ENCODE measurements at places on chromosomes 1 and 21. TPM values are rescaled to one million over a fixed set of nuclear protein-coding genes. Genes with fewer than 3 reads are reported as not detected.
A peak's percentile ranks its signal among the peaks of the same experiment; 100 is the strongest.

- no peak overlapping the region for H3K27ac ChIP-seq
- H3K27me3 ChIP-seq = no peaks in the 10 kb centered on the region
- no peaks in the 10 kb centered on the region for H3K4me1 ChIP-seq
- H3K4me3 ChIP-seq = no peak overlapping the region
- peaks cover 57% of the 10 kb centered on the region for H3K36me3 ChIP-seq
Observed at GRCh38 chr21:41916888-41917433, 36.9 kb downstream of the C2CD2 start.

- H3K36me3 ChIP-seq = no peaks in the 10 kb centered on the region
- peaks cover 6% of the 10 kb centered on the region for H3K27me3 ChIP-seq
- no peak overlapping the region for H3K4me3 ChIP-seq
Observed at GRCh38 chr1:5329068-5329739, 663.0 kb downstream of the NPHP4 start.

DNA sequence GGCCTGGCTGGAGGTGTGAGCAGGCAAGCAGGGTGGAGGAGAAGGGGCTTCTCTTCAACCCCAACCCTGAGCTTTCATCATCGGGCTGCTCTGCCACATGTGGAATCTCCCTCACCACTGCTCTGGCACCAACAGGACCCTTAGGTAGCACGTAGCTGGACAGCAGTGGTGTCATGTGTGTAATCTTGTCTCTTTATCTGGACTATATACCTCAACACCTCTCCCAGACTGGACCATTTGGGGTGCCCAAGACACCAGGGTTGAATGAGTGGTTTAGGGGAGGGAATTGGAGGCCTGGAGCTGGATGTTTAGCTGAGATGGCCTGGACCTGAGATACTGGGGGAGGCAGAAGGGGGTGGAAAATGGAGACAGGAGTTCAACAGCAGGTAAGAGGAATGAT, 63.0 kb downstream of the UBE2T start:
- H3K27me3 ChIP-seq = no peaks in the 10 kb centered on the region
- no peaks in the 10 kb centered on the region for H3K36me3 ChIP-seq

GRCh38 chr21:28604946-28605537, 387.6 kb downstream of the LTN1 start:
- H3K27me3 ChIP-seq = no peaks in the 10 kb centered on the region
- H3K27ac ChIP-seq = no peak overlapping the region
- no peaks in the 10 kb centered on the region for H3K4me1 ChIP-seq
- H3K4me3 ChIP-seq = no peak overlapping the region

DNA sequence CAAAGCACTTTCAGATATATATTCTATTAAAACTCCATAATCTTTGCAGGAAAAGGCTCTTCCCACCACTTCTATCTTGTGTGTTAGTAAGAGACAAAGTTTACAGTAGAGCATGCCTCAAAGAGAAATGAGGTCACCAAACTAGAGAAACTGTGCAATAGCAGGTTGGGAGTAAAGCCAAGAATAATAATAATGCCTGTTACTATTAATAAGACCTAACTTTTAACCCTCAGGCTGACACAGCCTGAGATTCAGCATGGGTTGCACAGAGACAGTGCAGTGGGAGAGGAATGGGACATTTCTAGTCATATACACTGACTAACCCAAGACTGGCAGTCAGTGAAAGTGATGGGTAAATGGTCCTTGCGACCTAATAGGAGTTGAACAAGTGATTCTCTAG, 320.2 kb upstream of the NFIA start:
- no peak overlapping the region for H3K27ac ChIP-seq
- no peaks in the 10 kb centered on the region for H3K4me1 ChIP-seq
- no peak for DNase-seq

DNA sequence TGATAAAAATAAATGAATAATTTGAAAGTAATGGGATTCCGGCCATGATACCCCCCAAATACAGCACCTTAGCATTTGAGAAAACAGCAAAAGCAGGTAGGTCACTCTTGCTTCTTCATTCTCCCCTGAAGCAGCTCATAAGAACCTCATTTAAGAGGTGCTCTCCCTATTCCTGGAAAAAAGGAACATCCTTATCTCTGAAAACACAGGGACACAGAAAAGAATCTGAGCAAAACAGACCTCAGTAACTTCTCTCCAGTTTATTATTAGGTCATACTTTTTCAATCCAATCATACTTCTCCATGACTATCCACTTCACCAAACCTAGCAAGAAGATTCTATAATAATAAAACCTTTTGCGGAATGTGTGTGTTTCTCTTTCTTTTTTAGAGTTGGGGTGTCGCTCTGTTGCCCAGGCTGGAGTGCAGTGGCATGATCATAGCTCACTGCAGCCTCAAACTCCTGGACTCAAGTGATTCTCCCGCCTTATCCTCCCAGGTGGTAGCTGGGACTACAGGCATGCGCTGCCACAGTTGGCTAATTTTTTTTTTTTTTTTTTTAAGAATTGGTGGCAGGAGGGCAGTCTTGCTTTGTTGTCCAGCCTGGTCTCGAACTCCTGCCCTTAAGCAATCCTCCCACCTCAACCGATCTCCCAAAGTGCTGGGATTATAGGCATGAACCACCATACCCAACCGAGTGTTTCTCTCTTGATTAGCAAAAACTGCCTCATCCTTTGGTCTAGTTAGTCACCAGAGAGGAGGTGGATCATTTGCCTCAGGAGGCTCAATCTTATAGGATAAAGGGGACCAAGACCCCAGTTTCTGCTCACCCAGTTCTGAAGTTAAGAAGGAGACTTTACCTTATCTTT, 10.6 kb upstream of the TRIM33 start:
- DNase-seq = no peak
- H3K27ac ChIP-seq = no peak overlapping the region

DNA sequence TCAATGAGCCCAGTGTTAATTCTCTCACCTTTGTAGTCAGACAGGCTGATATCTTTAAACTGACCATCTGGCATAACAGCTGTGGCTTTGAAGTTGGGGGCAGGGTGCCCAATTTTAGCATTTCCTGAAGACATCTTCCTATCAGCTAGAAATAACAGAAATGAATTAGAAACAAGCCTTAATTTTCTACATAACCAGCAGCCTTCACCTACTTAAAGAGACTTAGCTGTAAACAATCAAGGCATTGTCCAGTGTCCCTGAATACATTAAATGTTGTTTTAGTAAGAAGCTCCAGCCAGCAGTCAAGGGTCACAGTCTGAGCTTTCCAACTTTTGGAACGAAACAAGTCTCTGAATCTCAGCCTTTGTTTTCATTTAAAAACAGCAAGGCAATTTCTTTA, 2.8 kb downstream of the PRDX1 start:
- no peak overlapping the region for H3K27ac ChIP-seq
- H3K27me3 ChIP-seq = no peaks in the 10 kb centered on the region
- H3K36me3 ChIP-seq = peaks cover 9% of the 10 kb centered on the region

- H3K4me3 ChIP-seq = peak within 1 kb of the TSS; percentile 50
- peak; percentile 84 for DNase-seq
- no peaks in the 10 kb centered on the region for H3K36me3 ChIP-seq
Observed at GRCh38 chr1:112508278-112509004, at the start of gene WNT2B. Gene WNT2B, plus strand, starts transcription at chr1:112508965. Its CDS starts 298 bp downstream, at chr1:112509263.

DNA sequence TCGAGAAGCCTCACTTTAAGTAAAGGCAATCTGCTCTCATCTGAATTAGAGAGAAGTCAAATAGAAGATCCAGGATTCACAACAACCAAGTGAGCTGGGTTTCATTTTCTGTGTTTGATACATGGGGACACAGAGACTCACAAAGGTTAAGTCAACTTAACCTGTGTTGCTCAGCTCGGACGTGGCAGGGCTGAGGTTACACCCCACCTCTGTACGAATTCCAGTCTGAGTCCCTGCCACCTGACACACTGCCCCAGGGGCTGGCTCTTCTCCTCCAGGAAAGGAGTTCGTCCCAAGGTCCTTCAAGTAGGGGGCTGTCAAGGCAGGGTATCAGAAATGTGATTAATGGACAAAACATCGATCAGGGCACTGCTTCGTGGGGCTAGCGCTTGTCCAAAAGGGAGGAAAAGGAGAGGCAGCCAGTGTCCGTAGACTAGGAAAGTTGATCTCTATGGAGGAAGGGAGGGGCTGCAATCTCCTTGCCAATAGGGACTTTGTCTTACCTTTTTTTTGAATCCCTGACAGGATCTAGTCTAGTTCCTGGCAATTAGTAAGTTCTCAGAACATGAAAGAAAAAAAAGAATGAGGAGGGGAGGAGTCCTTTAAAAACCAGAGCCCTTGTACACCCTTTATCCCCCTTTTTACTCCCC, 116.4 kb downstream of the CNIH3 start:
- H3K27ac ChIP-seq = no peak overlapping the region

DNA sequence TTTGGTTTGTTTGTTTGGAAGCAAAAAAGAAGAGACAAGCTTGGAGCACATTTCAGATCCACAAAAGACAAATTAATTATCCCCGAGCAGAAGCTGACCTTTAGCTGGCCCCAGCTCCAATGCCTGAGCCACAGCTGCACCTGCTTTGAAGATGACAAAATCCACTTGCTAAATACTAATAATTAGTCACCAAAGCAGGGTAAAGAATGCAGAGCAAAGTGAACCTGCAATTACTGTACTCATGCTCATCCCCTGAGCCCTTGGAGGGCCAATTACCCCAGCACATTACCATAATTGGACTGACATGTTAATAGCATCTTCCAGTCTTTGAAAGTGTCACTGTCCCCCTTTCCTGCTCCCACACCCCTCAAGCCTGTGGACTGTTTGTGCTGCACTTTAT, 38.2 kb upstream of the KCND3 start:
- no peaks in the 10 kb centered on the region for H3K36me3 ChIP-seq
- no peak overlapping the region for H3K4me3 ChIP-seq
- no peaks in the 10 kb centered on the region for H3K27me3 ChIP-seq
- H3K4me1 ChIP-seq = no peaks in the 10 kb centered on the region
- no peak overlapping the region for H3K27ac ChIP-seq

DNA sequence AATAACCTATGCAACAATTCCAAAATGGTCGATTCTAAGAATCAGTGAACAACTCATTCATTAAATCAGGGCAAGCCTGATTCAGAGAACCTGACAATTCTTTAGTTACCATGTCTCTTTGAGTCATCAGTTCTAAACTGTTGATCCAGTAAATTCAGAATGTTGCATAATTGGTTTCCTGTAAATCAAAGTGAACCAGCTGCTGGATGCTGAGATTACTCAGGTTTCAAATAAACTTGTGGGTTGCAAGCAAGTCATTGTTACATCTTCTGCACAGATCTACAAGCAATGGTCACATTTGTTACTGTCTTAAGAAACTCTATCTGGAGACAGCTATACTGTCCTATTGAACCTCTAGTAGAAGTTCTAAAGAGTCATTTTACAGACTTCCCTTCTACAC, 16.5 kb downstream of the PLA2G2D start:
- H3K27me3 ChIP-seq = no peaks in the 10 kb centered on the region
- H3K36me3 ChIP-seq = no peaks in the 10 kb centered on the region
- no peak overlapping the region for H3K27ac ChIP-seq
- H3K4me3 ChIP-seq = no peak overlapping the region

- peaks cover 4% of the 10 kb centered on the region for H3K27me3 ChIP-seq
- H3K27ac ChIP-seq = no peak overlapping the region
- no peaks in the 10 kb centered on the region for H3K4me1 ChIP-seq
- no peak for DNase-seq
- H3K36me3 ChIP-seq = no peaks in the 10 kb centered on the region
- H3K4me3 ChIP-seq = no peak overlapping the region
Observed at GRCh38 chr21:42820616-42821465, 58.5 kb downstream of the WDR4 start.

DNA sequence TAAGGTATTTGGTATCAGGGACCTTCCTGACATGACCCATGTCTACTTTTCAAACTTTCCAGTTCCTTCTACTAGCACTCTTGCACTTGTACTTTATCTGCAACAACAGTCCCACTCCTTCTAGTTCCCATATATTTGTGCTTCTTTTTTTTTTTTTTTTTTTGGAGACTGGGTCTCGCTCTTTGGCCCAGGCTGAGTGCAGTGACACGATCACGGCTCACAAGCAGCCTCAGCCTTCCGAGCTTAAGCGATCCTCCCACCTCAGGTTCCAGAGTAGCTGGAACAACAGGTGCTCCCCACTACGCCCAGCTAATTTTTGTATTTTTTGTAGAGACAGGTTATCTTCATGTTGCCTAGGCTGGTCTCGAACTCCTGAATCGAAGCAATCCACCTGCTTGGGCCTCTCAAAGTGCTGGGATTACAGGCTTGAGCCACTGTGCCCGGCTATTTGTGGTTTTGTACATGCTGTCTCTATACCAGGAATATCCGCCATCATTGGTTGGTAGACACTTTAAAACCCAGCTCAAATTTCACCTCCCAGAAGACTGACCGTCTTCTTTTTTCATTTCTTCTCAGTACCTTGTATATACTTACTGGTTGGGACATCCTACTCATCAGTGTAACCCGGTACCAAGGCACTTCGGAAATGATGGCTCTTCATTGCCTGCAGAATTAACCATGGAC, 1.1 kb downstream of the ZMYM1 start:
- H3K27ac ChIP-seq = no peak overlapping the region
- H3K27me3 ChIP-seq = no peaks in the 10 kb centered on the region
- DNase-seq = no peak

DNA sequence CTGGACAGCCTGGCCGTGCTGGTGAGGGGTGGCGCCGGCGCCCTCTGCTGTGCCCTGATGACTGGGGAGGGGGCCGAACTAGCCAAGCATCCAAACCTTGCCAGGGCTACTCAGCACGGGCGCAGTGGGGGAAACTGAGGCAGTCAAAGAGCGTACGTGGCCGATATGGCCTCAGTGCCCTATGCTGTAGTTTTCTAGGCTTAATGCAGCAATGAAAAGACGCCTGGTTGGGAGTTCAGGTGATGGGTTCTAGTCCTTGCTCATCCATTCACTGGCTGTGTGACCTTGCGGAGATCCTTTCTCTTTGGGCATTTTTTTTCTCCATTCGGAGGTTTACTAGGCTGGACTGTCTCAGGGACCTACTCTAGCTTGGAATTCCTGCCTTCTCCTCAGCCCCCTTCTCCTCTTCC, 822 bp downstream of the MTX1 start:
- H3K27me3 ChIP-seq = no peaks in the 10 kb centered on the region
- peaks cover 8% of the 10 kb centered on the region for H3K36me3 ChIP-seq
- H3K4me3 ChIP-seq = peak overlapping the region; percentile 78
- DNase-seq = no peak
- peaks cover 37% of the 10 kb centered on the region for H3K4me1 ChIP-seq

GRCh38 chr1:10969267-10969970, 43.0 kb upstream of the TARDBP start:
- peaks cover 5% of the 10 kb centered on the region for H3K4me1 ChIP-seq
- no peak overlapping the region for H3K27ac ChIP-seq
- H3K36me3 ChIP-seq = no peaks in the 10 kb centered on the region

- H3K27me3 ChIP-seq = no peaks in the 10 kb centered on the region
- no peaks in the 10 kb centered on the region for H3K36me3 ChIP-seq
- no peak overlapping the region for H3K4me3 ChIP-seq
- no peaks in the 10 kb centered on the region for H3K4me1 ChIP-seq
- no peak overlapping the region for H3K27ac ChIP-seq
Observed at GRCh38 chr1:157025856-157026255, 19.7 kb downstream of the ARHGEF11 start.

The SPATC1L gene
- polyA plus RNA-seq = 14.8 TPM

The NOS1AP gene
- 2.2 TPM for polyA plus RNA-seq

The IQCC gene
- polyA plus RNA-seq = 7.9 TPM

The SLAMF8 gene
- 0.28 TPM for polyA plus RNA-seq

The SERPINC1 gene
- polyA plus RNA-seq = 0.43 TPM

The HAPLN2 gene
- polyA plus RNA-seq = 0.50 TPM

The TEX38 gene
- polyA plus RNA-seq = 0.64 TPM

The ITLN2 gene
- polyA plus RNA-seq = 0.17 TPM

The PGLYRP3 gene
- polyA plus RNA-seq = not detected

The GDAP2 gene
- 20.6 TPM for polyA plus RNA-seq

The RAB7B gene
- polyA plus RNA-seq = 3.2 TPM
